H4 (cell line): ENCODE measurements at places on chromosomes 4 and X.

GRCh38 chr4:152815078-152815477, 35.3 kb downstream of the ARFIP1 start:
- DNase-seq = no peak

DNA sequence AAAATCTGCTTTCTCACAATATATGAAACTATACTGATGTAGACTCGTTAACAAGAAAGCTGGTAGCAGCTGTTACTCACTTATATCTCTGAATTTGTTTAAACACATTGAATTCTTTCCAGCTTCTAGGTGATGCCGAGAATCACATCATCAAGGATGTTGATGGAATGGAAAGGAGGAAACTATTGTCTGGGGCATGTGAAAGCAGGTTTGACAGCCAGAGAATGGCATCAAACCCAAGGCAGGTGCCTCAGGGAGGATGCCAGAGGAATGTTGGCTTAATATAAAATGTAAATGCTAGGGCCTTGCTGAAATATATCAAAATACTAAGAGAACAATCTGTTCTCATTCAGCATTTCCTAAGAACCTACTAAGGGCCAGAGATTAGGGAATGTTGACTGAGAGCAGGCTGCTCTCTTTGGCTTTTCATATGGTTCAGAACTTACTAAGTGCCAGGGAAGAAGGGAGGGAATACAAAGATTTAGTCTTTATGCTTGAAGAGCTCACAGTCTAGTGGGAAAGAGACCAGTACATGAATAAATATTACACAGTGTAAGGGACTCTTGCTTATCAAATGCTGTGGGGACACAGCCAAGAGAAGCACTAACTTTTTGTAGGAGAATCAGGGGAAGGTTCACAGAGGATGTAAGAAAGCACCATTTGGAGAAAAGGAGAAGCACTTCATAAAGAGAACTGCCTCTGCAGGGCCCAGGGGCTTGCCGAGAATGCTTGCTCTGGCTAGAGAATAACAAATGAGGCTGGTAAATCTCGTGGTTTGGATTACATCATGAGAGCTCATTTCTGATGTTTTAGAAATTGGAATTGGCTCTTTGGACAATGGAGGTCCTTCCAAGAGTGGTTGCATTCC, 14.7 kb downstream of the SLIT2 start:
- no peak for DNase-seq

GRCh38 chrX:11766487-11766886, 8.4 kb downstream of the MSL3 start:
- no peak for DNase-seq

DNA sequence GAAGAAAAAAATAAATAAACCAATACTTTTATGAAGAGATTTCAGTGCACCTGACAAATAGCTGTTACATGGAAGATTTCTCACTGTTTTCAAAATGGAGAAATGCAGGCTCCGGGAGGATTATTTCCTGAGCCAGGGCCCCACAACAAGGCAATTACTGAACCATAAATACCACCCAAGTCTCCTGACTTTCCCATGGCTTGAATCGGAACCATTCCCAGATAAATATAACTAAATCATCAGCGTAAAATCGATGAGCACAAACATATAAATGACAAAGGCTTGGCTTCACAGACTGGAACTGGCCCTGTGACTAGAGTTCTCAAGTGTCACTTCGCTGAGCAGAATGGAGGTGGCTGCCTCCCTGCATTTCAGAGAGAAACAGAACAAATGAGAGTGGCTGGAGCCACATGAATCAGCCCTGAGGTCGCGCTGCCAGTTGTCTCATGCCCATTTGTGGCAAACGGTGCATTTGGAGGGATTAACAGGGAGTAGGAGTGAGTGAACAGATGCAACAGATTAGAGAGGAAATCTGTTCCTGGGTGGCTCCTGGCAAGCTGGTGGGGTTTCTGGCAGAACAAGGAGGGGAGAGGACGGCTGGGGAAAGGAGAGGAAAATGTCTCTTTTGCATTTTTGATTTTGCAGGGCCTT, 57.3 kb upstream of the STIM2 start:
- peak; percentile 77 for DNase-seq
